Fibroblast of skin of abdomen (primary cell): ENCODE measurements at places on chromosomes 1 and 21.

DNA sequence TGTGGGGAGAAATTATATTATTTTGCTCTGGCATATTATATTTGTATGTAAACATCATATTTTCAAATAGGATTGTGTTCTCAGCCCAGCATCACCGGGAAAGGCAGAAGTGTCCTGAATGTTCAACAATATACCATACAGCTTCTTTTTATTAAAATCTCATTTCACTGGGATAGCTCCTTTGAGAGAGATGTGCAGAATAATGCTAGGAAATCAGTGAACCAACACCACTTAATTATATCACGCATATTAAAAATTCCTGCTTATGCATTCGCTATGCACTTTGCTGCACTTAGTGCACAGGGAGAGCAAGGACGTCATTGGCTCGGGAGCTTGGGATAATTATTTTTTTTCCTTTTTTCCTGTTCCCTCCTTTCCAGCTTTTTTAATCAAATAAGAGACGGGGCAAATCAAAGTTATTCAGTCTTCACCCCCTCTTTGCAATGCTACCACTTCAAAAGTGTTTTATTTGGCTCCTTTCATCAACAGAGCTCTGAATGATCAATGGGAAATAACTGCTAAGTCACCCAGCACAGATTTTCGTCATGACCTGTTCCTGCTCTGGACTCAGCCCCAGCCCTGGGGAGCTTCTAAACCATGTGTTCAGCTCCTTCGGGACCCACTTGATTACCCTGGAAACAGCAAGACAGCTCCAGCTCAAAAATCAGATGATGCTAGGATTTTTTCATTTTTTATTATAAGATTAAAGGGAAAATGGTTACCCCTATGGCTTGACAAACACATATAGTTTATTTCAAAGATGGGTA is 165.5 kb upstream of the DUSP10 start:
- no peak for DNase-seq

DNA sequence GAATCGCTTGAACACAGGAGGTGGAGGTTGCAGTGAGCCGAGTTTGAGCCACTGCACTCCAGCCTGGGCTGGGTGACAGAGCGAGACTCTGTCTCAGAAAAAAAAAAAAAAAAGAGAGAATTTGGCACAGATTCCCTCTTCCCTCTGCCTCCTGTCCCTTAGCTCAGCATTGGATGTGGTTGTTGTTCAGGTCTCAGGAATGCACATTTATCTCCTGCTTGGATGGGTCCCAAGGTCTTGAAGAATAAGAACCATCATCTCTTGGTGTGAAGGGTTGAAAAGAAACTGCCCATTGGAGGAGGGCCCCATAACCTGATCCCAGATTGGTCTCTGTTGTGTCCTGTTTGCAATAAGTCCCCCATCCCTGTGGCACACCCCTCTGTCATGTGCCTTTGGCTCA is 34.9 kb downstream of the UBIAD1 start:
- peak; percentile 45 for DNase-seq

- DNase-seq: peak; percentile 99
Measured at GRCh38 chr1:43858324-43858723, 75.3 kb upstream of the ARTN start.

DNA sequence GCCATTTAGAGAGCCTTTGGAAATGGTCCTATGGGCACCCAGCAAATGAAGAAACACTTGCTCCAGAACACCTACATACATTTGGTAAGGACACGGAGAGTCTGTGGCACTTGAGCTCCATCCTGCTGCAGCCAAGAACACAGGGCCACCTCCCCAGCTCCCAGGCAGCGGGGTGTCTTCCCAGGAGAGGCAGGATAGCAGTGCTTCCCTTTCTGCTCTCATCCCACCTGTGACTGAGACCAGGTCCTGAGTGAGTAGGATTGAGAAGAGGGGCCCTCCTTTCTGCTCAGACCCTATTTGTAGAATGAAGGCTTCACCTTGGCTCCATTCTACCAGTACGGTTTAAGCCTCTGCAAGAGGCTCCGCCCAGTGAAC is 4.1 kb downstream of the C1orf174 start:
- DNase-seq: no peak

DNA sequence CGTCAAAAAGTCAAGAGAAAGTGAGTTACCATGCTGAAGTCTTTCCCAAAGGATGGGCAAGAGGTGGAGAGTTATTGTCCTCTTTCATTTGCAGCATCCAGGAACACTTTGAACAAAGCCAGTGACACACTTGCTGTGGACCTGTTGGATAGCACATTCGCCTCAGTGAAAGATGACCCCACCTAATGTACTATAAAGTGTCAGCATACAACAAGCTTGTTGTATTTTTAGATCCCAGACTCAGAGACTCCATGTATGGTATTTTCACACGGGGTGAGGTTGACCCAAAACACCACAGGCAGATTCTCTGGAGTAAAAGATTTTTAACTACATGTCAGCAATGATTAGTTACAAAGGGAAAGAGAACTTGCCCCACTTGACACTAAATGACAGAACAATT is 273.8 kb downstream of the PTBP2 start:
- DNase-seq: no peak

GRCh38 chr1:189192741-189193520 is 1284.7 kb downstream of the BRINP3 start:
- DNase-seq: no peak

DNA sequence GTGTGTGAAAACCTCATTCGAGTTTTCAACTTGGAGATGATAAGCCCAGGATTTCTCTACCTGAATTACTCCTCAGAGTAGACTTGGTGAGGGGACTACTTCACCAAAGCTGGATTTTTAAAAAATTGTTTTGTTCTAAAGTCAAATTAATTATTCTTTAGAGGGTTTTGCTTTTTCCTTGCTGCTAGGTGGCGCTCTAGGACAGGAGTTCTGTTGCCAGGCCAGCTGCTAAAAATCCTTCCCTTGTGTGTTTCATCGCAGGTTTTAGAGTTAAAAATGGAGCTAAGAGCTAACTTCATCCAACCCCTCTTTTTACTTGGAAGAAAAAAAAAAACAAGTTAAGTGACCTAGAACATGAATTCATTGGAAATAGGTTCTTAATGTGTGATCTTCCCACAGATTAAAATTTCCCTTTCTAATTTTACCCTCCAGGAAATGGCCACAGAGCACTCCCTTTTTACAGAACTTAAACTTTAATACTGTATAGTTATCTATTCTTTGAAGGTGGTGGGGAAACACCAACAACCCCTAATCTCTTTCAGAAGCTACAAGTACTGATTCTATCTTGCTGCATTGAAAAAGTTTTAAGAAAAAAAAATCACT is 36.7 kb upstream of the FAM163A start:
- peak; percentile 59 for DNase-seq

- DNase-seq: peak; percentile 46
Measured at GRCh38 chr1:3105167-3105863, 36.3 kb downstream of the PRDM16 start.

- DNase-seq: no peak
Measured at GRCh38 chr1:165551469-165551868, 7.7 kb downstream of the LRRC52 start.

- peak; percentile 7 for DNase-seq
Measured at GRCh38 chr1:18849261-18849711, 10.2 kb downstream of the TAS1R2 start.

- no peak for DNase-seq
Measured at GRCh38 chr1:214292322-214292721, 11.4 kb downstream of the SMYD2 start.

- peak; percentile 26 for DNase-seq
Measured at GRCh38 chr1:230205719-230206198, 138.7 kb downstream of the GALNT2 start.

GRCh38 chr1:8027748-8028570 is 1.9 kb upstream of the ERRFI1 start:
- peak; percentile 88 for DNase-seq

DNA sequence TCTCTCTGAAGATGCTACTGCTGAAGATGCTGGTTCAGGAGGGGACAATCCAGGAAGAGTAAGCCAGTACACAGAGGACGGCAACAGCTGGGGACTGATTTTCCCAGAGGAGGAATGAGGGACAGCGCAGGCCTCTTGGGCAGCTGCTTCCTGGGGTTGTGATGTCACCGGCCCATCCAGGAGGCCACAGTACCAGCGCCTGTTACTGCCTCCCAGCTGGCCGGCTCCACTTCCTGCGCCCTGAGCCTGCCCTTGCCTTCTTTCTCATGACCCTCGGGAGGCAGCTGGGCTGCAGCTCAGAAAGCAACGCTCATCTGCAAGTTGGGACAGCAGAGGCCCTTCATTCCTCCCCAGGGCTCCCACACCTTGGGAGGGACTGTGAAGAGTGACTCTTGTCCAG is 21.9 kb upstream of the ID3 start:
- DNase-seq: no peak

DNA sequence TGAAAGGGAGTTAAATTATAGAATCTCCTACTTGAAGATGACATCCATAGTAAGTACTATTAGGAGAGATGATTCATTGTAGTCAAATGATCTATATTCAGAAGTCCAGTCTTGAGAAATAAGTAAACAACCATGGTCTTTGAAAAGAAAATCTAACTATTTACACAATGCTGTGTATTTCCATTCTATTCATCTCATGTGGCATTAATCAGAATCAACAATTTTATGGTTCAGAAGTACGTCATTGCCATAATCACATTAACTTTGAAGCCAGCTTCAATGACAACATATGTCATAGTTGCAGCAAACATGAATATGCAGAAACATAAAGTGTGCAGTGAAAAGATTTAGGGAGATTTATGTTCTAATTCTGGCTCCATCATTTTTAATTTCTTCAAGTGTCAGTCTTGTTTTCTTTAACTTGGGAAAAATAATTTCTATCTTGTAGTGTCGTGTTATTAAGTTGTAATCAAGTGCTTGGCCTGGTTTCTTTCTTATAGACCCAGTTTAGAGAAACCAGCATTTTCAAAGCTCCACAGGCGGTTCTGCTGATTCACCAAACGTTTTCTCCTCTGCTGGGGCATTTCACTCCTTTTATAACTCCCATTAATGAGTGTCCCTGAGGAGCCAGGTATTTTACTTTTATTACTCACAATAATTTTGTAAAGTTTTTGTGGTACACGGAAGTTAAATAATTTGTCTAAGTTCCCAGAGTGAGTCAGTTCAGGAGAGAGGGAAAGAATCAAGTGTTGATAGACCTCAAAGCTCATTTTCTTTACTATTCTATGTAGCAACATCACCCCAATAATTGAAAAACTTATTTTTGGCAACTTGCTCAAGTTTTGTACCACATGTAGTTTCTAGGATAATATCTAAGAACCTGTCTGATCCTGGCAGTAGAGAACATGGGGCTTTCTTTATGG is 35.9 kb upstream of the PTGS2 start:
- DNase-seq: peak; percentile 1

DNA sequence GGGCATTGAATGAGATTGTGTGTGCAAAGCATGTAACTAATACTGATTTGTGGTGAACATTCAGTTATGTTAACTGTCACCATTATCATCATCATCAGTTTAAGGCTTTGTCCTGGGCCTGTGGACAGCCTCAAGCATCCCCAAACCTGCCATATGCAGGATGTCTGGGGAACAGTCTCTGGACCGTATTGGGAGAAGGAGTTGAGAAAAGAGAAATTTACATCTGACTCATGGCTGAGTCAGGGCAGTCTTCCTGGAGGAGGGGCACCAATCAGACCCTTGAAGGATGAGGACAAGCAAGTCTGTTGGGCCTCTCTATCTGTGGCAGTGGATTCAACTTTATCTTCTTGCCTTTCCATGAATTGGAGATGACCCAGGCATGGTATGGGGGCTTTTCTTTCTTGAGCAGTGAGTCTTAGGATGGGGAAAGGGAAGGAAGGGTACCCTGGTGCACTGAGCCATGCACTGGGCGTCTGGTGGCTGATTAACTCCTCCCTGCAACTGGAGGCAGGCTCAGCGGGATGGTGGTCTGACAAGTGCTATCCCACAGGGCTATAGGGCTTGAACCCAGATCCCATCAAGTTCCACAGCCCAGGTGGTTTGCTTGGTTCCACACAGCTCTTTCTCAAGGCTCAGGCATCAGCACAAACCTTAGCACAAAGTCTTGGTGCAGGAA is 2.9 kb downstream of the PADI3 start:
- peak; percentile 60 for DNase-seq

DNA sequence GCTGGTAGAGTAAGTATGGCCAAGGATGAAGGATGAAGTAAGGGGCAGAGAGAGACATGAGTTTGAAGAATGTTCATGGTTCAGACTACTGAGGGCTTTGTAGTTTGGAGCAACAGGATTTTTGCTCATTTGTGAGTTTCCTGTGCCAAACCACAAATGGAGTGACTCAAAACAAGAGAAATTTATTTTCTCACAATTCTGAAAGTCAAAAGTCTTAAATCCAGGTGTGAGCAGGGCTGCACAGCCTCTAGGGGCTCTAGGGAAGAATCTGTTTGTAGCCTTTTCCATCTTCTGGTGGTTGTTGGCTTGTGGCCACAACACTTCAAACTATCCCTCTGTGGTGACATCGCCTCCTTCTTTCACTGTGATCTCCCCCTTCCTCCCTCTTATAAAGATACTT is 58.9 kb downstream of the RHOU start:
- peak; percentile 49 for DNase-seq
